GM23338 (cell line): ENCODE measurements at places on chromosomes 6 and 20.
A peak's percentile ranks its signal among the peaks of the same experiment; 100 is the strongest.

- H3K27ac ChIP-seq: no peak overlapping the region
- no peak overlapping the region for H3K4me3 ChIP-seq
- H3K36me3 ChIP-seq: no peaks in the 10 kb centered on the region
- H3K27me3 ChIP-seq: no peaks in the 10 kb centered on the region
- DNase-seq: no peak
- H3K4me1 ChIP-seq: no peaks in the 10 kb centered on the region
These were observed 238.2 kb upstream of the NOX3 start for GRCh38 chr6:155693573-155694418.

GRCh38 chr6:11632231-11632630 lies 94.7 kb downstream of the TMEM170B start:
- no peak overlapping the region for H3K27ac ChIP-seq
- no peak for DNase-seq
- H3K4me1 ChIP-seq: no peaks in the 10 kb centered on the region

DNA sequence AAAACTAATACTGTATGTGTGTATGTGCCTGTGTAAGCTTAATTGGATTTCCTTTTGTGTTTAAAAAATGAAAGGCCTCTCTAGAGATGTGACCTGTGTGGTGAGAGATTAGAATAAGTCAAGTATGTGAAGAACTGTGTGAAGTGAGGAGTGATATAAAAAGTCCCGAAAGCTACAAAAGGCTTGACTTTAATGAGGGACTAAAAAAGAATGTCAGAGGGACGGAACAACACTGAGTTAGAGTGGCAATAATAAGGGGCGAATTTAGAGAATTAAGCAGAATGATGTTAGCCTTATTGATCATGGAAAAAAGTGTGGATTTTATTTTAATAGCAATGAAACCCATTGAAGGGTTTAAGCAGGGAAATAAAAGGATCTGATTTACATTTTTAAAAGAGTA lies 1281.2 kb upstream of the ADGRB3 start:
- H3K4me3 ChIP-seq: no peak overlapping the region
- no peaks in the 10 kb centered on the region for H3K36me3 ChIP-seq
- H3K27me3 ChIP-seq: no peaks in the 10 kb centered on the region
- DNase-seq: no peak
- no peak overlapping the region for H3K27ac ChIP-seq

- H3K4me3 ChIP-seq: peak overlapping the region; percentile 57
- no peaks in the 10 kb centered on the region for H3K36me3 ChIP-seq
- peaks cover 23% of the 10 kb centered on the region for H3K4me1 ChIP-seq
- peak overlapping the region; percentile 99 for H3K27ac ChIP-seq
- no peak for DNase-seq
These were observed 1.5 kb downstream of the SERPINB1 start for GRCh38 chr6:2839982-2840748.

DNA sequence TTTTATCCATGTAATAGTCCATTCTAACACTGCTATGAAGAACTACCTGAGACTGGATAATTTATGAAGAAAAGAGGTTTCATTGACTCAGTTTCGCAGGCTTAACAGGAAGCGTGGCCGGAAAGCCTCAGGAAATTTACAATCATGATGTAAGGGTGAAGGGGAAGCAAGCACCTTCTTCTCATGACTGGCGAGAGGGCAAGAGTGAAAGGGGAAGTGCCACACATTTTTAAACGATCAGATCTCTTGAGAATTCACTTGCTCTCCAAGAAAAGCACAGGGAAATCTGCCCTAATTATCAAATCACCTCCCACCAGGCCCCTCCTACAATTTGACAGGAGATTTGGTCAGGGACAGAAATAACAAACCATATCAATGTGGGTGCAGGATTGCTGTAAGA lies 859.7 kb downstream of the EPHA7 start:
- H3K27ac ChIP-seq: no peak overlapping the region
- H3K4me1 ChIP-seq: no peaks in the 10 kb centered on the region
- H3K27me3 ChIP-seq: no peaks in the 10 kb centered on the region
- H3K36me3 ChIP-seq: no peaks in the 10 kb centered on the region
- no peak overlapping the region for H3K4me3 ChIP-seq

DNA sequence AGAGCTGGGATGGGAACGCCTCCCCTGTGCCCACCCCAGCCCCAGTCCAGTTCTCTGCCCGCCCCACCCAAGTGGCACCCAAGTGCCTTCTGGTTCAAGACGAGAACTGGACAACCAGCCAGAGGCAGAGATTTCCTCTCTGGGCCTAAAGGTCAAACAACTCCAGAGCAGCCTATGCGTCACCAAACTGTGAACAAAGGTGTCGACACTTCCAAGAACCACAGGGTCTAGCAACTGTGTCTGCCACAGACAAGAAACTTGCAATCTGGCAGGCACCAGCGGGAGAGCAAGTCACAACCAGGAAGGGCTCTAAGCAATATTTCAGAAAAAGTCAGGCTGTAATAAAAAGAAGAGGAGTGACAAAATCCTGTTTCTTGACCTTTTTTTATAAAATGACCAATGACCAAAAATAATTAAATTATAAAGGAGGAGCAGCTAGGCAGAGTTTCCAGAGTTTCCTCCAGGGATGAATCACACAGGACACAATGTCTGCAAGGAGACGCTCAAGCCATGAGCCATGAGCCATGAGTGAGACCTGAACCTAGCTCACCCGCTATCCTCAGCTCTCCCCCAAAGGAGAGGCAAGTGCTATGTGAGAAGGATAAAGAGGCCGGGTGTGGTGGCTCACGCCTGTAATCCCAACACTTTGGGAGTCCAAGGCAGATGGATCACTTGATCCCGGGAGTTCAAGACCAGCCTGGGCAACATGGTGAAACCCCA lies 11.1 kb downstream of the EDEM2 start:
- H3K4me1 ChIP-seq: no peaks in the 10 kb centered on the region
- no peak for DNase-seq
- no peak overlapping the region for H3K27ac ChIP-seq
- H3K27me3 ChIP-seq: no peaks in the 10 kb centered on the region
- peaks cover 10% of the 10 kb centered on the region; the same call in 1 of the 2 replicates for H3K36me3 ChIP-seq
- H3K4me3 ChIP-seq: no peak overlapping the region
